ENCODE measurements at places on chromosomes 6 and 20.

DNA sequence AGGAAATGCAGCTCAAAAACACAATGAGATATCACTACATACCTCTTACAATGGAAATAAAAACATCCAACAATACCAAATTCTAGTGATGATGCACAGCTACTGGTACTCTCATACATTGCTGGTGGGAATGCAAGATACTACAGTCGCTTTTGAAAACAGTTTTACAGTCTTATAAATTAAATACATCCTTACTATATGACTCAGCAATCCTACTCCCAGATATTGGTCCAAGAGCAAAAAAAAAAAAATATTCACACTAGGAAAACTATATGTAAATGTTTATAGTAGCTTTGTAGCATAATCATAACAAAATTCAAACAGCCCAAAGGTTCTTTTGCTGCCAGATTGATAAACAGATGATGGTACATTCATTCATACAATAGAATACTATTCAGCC is 217.4 kb upstream of the FAM83B start:
- no peak for DNase-seq

DNA sequence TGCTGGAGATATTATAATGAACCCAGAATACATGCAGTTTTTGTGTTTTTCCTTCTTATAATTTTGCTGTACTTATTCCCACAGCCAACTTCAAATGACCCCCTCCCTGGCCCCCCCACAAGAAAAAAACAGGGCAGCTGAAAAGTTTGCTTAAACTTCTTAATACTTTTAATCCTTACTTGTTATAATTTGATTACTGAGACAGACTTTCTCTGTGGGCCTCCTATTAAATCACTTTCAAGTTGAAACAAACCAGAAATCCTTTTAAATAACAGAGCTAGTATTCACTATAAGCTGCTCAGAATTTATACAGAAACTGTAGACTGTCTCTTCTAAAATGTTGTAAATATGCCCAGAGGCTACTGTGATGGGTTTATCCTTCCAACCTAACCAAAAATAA is 106.3 kb downstream of the CENPW start:
- no peak for DNase-seq

DNA sequence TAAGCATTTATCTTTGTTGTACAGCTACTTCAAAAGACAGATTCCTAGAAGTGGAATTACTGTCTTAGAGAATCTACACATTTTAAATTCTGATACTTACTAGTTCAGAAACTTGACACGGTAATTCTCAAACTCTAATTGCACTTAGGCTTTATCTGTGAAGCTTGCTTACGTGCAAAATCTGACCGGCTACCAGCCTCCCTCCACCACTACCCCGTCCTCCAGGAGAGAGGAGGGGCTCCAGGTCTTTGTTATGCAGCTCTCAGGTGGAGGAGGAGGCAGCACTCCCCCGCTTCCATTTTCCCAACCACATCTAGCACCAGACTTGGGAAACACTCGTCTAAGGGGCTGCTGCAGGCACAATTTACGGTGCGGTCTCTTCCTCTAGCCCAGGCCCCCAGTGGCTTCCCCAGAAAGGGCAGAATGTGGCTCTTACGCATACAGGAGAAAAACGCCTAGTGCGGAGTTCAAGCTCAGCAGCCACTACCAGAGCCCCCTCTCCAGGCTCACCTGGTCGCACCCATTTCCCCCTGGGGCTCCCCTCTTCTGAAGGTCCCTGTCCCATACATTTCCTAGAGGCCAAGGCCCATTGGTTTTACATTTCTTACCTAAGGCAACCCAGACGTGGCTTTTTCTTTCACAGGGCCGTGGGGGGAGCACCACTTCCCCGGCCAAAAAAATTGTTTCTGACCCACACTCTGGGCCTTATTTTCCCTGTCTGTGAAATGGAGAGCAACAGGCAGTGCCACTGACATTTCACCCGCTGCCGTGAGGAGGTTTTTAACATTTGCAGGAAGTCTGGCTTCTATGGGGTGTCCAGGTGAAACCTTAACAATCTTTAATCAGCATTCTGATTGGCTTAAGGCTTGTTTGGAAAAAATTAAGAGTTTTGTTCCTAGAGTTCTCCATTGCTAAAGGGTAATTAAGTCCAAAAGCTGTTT is 1.6 kb upstream of the TGIF2 start:
- peak; percentile 78 for DNase-seq

GRCh38 chr6:54427396-54427937 is 119.2 kb downstream of the TINAG start:
- DNase-seq = no peak

GRCh38 chr20:18611492-18611891 is 23.6 kb downstream of the DTD1 start:
- DNase-seq = no peak

DNA sequence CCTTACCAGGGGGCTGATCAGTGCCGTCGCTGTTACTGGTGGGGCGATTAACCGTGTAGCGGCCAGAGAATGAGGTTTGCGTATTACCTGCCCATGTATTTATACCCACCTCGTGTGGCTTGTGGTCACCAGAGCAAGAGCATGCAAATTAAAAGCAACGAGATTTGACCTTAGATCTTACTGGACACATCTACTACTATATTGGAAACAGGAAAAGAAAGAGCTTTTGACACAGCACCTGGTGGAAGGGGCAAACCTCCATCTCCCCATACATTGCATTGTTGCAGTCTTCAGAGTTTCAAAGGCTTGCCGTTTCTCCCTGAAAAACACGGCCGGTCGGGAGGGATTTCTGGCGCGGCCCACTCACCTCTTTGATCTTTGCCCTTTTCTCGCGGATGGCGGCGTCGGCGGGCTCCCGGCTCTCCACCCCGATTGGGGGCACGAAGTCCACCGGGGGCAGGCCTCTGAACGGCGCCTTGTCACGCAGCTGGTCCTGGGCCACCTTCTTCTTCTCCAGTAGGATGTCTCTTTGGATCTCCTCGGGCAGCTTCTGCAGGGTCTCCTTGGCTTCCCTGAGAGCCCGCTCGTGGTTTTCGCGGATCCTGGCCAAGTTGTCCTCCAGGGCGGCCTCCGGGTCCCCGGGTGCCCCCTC is 1.3 kb downstream of the MAN1A1 start:
- peak; percentile 38 for DNase-seq

- DNase-seq = no peak
These were observed 384.8 kb upstream of the SOX4 start for GRCh38 chr6:21208796-21209186.

GRCh38 chr6:27279513-27280063 is 32.1 kb downstream of the PRSS16 start:
- peak; percentile 52 for DNase-seq

DNA sequence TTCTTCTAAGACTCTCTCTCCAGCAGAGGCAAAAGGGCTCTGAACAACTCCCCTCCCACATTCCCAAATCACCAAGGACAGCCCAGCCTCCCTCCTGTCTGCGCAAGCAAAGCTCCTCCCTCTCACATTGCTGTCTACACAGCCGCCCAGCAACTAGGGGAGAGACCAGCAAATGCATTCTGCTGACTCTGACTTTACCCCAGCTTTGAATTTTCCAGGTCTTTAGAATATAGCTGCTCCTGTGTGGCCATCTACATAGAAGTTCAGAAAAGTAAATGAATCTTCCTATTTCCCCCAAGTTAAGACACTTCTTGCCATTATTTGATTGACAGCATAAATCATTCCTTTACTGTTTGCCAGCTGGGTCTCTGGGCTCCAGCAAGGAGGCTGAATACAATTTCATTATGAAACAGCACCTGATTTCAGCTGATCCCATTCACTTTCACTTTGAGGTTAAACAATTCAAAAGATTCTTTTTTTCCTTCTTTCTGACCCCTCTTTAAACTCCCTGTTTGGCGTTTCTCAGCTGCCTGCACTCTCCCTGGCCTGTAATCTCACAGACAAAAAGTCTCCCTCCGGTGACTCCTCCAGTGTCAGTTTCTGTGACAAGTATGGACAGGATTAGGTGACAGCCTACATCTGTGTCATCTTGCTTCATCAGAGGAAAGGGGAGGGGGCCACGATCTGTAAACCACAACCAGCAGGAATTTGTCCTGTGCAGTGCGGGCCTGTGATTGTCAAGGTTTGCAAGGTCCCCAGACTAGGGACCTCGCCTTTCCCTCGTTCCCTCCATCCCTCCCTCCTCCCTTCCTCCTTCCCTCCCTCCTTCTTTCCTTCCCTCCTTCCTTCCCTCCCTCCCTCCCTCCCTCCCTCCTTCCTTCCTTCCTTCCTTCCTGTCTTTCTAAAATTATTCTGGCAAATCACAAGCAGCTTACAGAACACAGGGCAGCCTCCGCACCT is 205.6 kb upstream of the RIN2 start:
- peak; percentile 74 for DNase-seq

DNA sequence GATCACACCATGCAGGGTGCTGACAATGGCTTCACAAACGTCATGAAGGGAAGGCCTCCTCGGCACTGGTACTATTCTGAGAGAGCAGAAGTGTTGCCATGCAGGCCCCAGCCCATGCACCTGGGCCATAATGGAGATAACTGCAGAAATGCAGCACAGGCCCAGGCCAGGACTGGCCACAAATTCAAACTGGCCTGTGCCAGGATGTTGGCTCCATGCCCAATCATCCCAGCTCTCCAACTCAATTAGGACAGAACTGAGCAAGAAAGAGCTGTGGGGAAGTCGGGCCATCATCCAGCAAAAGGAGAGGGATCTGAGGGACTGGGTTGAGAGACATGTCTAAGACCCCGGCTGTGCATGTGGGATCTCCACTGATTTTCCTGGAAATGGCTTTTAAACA is 48.9 kb upstream of the SYNDIG1 start:
- no peak for DNase-seq

GRCh38 chr6:28947831-28948270 is 24.1 kb upstream of the TRIM27 start:
- no peak for DNase-seq

DNA sequence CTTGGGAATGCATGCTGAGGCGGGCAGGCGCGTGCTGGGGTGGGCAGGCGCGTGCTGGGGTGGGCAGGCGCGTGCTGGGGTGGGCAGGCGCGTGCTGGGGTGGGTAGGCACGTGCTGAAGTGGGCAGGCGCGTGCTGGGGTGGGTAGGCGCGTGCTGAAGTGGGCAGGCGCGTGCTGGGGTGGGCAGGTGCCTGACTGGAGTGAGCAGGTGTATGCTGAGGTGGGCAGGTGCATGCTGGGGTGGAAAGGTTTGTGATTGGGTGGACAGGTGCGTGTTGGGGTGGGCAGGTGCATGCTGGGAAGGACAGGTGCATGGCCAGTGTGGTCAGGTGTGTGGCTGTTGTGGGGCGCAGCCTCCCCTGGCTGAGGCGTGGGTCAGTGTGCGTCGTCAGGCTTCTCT is 404.1 kb downstream of the CDH4 start:
- DNase-seq = no peak

DNA sequence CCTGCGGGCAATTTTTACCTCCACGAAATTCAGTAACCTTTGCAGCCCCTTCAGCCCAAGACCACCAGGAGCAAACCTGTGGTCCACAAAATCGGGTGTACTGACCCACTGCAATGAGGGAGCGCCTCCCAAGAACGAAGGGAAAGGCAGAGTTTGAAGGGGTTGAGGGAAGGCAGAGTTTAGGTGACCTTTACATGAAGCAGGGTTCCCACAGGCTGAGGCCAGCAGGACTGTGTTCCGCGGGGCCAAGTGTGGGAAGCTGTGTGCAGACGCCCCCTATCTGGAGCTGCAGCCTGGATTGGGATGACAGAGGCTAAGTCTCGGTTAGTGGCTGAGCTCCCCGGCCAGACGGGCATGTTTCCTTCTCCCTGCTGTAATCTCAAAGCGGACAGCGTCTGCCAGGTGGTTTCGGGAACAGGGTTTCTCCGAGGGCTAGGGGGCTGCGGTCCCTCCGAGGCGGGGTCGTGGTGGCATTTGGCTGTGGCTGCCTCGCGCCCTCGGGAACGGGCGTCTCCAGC is 826 bp upstream of the PYGB start:
- peak; percentile 74 for DNase-seq

- DNase-seq = no peak
These were observed 452.9 kb downstream of the UTRN start for GRCh38 chr6:144737998-144738397.

DNA sequence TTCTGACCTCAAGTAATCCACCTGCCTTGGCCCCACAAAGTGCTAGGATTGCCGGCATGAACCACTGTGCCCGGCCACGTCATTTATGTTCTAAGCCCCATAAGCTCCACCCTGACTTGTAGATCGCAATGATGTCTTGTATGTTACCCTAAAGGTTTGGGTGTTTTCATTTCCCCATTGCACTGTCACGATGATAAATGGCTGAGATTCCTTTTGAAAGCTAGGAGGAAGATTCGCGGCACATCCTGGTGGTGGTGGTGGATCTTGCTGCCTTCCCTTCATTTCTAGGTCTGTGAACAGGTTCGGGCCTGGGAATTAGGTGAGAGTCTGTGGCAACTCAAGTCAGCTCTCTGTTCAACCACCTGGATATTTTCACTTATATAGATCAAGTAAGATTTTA is 28.3 kb downstream of the MUC22 start:
- DNase-seq = no peak

Data from WTC11 (cell line).